CD4-positive, alpha-beta T cell treated with Interleukin-15 for 4 hours (primary cell): ENCODE measurements at places on chromosomes 1 and 21.

DNA sequence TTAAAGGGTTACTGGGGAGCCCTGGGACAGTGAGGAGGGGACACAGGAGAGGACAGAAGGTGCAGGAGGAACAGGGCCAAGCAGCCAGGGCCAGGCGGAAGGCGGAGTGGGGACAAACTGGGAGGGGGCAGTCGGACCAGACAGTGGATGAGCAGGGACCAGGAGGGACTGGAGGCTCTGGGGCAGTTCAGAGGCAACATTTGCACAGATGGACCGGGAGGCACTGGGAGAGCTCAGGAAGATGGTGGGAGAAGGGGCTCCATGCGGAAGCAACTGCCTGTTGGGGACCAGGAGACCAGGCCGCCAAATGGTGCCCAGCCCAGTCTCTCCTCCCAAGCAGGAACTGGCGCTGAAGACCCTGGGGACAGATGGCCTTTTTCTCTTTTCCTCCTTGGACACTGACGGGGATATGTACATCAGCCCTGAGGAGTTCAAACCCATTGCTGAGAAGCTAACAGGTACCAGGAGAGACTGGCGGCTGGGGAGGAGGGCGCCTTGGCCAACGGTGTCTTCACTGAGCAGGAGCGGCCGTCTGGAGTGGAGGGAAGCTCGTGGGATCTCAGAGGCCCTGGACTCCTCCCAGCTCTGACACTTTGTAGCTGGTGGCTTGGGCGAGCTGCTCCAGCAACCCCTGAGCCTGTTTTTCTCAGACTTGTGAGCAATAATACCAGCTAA is 847 bp downstream of the SELENON start:
- DNase-seq = no peak

GRCh38 chr1:210850556-210850955 is 283.4 kb downstream of the KCNH1 start:
- DNase-seq = no peak

DNA sequence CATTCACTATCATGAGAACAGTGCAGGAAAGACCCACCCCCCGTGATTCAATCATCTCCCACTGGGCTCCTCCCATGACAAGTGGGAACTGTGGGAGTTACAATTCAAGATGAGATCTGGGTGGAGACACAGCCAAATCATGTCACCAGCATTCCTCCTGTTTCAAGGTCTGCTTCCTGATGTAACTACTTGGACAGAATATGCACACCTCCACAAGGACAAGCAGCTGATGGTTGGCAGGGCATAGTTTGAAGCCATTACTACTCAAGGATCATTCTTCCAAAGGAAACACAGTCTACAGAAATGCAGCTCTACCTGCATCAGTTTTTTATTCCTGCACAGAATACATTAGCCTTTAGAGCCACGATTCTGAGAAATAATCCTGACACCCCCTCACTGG is 28.5 kb upstream of the RNF2 start:
- no peak for DNase-seq

- DNase-seq = no peak
These were observed 836.1 kb upstream of the ADAMTS5 start for GRCh38 chr21:27802816-27803475.

DNA sequence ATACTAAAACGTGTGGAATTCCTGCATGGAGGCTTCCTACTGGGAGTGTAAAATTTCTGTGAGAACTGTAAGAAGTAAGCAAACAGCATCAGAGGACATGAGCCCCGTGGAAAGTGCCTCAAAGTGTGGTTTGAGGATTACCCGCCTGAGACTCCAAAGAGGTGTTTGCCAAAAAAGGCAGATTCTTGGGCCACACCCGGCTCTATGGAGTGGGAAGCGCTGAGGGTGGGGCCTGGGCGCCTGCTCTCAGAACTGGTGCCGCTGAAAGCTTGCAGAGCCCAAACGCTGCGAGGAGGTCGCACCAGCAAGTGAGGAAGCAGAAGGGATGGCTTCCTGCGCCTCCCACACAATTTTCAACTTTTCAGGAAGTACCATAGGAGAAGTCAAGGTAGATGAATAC is 43.0 kb upstream of the PSEN2 start:
- DNase-seq = no peak

DNA sequence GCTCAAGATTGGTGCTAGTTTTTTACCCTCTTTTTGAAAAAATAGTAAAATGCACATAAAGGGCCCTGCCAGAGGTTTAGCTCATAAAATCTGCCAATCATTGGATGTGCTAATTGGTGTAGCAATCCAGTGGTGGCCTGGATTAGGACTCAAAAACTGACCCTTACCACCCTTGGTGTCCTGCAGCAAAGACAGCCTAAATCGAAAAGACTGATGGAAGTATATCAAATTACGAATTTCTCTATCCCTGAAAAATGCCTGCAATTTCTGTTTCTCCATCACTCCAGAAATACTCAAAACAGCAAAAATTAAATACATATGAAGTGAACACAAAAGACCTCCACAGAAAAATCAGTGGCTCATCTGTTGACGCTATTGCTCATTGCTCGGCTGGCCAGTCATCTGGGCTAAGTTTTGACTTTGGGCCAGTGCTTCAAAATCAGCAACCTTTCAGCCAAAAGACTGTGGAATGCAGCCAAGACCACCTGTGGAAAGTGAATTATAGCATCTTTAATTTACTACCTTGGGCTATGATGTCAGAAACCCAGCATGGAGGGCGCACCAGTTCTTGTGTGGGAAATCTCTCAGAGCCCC is 30.0 kb downstream of the WLS start:
- no peak for DNase-seq

DNA sequence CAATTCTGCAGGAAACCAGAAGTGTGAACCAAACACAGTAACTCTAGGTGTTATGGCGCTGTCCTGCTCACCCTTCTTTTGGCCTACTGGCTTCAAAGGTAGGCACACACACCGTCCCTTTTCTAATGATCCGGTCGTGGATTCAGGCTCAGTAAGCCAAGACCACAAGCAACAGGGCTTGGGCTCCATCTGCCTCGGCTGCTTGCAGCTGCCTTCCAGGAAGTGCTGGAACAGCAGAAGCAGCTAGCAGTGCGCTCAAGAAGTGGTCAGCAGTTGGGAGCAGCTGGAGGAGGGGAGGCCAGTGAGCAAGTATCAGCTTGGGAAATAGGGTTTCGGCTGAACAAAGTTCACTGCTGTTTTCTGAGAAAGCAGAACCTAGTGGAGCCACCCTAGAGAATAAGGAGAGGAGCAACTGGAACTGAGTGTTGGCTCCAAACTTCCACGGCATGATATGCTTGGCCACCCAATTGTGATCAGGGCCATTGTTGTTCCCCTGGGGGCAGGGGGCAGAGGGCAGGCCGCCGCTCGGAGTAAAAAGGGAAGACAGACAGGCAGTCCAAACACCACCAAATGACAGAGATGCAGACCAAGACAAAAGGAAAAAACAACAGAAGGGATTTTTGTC is 173.4 kb downstream of the TOMM20 start:
- no peak for DNase-seq

- DNase-seq = no peak
These were observed 37.3 kb downstream of the HSD3B1 start for GRCh38 chr1:119544165-119544762.

GRCh38 chr21:15430577-15430976 is 299.2 kb upstream of the USP25 start:
- no peak for DNase-seq

DNA sequence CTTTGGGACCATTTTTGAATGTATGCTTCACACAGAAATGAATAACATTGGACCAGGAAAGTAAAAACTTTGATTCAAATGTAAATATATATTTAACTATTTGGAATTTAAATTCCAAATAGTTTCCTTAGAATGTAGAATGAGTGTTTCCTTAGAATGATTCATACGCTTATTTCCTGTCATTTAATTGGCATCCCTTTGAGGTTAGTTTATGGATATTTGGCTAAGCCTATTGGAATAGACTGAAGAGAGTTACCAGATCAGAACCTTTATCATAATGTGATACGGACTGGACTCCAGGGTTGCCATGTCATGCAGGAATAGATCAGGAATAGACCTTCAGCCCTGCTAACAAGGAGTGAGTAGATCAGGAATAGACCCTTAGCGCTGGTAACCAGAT is 133.1 kb downstream of the TNNI3K start:
- DNase-seq = no peak

DNA sequence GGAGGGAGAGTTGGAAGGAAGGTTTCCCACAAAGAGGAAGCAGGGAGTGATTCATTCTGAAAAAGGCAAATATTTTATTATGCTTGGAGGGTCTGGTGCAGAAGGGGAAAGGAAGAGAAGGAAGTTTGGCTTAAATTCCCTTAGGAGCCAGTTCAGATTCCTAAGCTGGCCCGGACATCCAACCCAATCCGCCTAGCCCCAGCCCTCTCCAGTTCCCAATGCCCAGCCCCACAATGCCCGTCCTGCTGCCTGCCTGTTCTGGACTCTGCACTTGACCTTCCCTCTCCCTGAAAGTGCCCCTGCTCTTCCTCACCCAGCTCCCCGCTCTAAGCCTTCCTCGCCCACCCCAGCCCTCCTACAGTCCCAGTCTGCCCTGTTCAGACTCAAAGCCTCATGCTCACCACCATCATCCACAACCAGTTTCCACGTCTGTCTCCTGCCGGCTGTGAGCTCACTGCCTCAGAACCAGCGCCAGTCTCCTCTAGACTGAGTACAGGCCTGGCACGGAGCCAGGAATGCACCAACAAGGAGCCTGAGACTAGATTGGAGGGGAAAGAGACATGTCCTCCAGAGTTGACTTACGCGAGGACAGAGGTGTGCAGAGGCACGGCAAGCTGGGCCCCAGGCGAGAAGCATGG is 18.9 kb downstream of the CAPN2 start:
- DNase-seq = no peak

GRCh38 chr1:84525779-84526178 is 19.4 kb upstream of the GNG5 start:
- no peak for DNase-seq

GRCh38 chr1:21318714-21319159 is 28.5 kb upstream of the ECE1 start:
- DNase-seq = no peak

- DNase-seq = no peak
These were observed 74.9 kb downstream of the ADCY10 start for GRCh38 chr1:167839009-167839408.

GRCh38 chr1:86504137-86504479 is 35.4 kb downstream of the CLCA1 start:
- no peak for DNase-seq

DNA sequence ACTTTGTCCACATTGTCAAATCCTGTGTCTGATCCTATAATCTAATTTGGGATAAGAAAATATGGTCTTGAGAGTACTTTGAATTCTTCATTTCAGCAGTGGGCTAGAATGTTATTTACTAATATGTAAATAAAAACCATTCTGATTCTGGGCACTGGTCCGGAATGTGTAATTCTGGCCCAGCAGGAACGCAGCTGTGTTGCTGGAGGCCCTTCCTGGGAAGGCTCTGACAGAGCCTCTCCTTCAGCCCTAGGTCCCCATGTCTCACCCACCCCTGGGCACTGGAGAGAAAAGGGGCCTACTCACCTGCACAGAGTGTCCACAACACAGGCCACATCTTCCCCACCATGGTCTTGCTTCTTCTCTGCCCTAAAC is 251 bp downstream of the GPA33 start:
- no peak for DNase-seq

DNA sequence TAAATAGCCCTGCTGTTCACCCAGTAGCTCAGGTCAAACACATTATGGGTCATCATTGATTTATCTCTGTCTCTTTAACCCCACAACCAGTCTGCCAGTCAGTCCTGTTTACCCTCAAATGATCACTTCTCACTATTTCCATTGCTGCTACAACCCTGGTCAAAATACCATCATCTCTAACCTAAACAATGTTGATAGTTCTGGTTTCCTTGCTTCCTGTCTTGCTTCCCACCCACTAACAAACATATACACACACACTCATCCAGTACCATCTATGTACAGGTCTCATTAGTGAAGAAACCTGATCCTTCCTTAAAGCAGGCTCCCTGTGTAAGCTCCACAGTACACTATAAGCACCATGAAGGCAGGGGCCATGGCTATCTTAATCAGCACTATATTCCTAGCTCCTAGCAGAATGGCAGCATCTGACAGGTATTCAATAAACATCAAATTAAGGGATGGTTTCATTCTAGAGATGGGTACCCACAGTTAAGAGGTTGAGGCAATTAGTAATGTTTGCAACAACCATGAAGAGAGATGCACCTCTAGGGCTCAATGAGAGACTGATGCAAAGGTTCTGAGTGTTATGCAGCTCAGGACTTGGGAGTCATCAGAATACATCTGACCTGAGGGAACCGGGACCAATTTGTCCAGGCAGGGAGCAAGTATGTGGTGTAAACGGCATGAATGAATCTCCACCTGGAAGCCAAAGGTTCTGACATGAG is 10.0 kb upstream of the TGFBR3 start:
- no peak for DNase-seq

DNA sequence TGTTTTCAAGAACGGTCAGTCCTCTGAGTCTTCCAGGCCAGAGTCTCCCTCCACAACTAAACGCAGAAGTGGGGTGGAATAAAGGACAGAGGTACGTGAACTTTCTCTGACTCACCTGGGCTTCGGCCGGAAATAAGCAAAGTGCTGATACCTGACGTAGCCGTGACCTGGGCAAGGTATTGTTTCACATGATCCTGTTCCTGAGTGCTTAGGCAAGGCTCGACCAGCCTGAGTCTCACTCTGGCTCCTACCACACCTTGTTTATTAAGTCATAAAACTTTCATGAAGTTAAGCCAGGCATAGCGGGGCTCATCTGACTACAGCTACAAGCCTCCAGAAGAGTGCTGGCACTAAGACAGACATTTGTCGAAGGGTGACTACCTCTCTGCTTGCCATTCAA is 327.5 kb downstream of the SETD4 start:
- DNase-seq = no peak

GRCh38 chr1:177355575-177355974 is 184.8 kb downstream of the BRINP2 start:
- no peak for DNase-seq

- DNase-seq = no peak
These were observed 18.1 kb downstream of the USP48 start for GRCh38 chr1:21764615-21765423.

DNA sequence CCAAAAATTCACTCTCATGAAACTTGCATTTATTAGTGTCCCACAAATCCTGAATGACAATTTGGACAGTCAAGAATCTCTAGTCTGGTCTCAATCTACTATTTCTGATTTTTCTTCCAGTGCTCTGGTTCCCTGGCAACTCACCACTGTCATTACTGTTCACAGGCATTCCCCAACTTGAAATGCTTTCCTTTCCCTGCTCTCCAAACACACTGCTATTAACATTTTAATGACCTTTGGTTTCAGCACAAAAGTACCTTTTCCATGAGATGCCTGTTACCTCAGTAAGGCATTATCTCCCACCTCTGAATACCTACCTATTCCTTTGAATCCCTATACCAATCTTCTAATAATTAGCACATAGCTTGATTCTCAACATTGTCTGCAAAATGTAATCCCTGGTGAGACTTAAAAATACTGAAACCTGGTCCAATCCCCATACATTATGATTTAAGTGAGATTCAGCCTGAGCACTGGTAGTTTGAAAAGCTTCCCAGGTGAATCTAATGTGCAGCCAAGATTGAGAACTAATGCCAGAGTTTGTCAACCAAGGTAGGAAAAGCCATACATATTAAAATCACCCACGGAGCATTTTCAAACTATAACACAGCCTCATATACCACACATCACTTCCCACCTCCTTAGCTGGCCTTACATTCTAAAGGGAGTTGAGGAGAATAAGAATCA is 11.7 kb upstream of the ANGPTL3 start:
- no peak for DNase-seq

- no peak for DNase-seq
These were observed 26.5 kb downstream of the FAAP20 start for GRCh38 chr1:2168090-2168489.

- peak; percentile 72 for DNase-seq
These were observed 79.0 kb downstream of the RAVER2 start for GRCh38 chr1:64823691-64824476.
